ENCODE measurements at places on chromosomes 3 and 15.

GRCh38 chr3:176415661-176416295, 781.5 kb downstream of the TBL1XR1 start:
- no peak for DNase-seq

GRCh38 chr3:124684459-124684858, 45.8 kb upstream of the UMPS start:
- no peak for DNase-seq

DNA sequence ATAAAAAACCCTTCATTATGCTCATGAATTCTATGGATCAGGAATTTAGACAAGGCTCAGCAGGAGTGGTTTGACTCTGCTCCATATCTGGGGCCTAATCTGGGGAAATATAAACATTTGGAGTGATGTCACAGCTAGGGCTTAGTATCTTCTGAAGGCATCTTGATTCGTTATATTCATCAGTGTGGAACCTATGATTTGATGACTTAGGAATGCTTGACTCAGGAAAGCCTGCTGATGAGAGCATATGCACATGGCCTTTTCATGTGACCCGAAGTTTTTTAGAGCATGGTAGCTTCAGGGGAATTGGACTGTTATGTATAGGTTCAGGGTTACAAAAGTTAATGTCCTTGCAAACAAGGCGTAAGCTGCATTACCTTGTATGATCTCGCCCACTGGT, 184.9 kb upstream of the LRRC3B start:
- DNase-seq, result no peak

GRCh38 chr3:197749315-197749600, 425 bp upstream of the FYTTD1 start:
- DNase-seq, result no peak

- DNase-seq, result no peak
Measured at GRCh38 chr3:76063019-76063418, 277.7 kb upstream of the ZNF717 start.

DNA sequence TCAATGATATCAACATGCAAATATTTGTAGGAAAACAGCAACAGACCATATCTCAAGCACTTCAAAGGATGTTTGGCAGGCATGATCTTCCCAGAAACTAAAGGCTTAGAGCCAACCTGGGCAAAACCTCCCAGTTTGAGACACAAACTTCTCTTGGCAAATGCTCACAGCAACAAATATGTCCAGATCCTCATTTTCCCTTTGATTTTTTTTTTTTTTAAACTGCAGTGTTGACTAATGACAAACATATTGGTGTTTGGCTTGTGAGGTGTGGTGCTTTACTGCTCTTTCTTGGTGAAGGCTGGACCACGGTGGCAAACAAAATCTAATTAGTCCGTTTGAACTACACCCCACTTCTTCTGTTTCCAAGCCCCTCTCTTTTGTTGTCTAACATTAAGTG, 87.2 kb downstream of the EBLN2 start:
- DNase-seq, result no peak

DNA sequence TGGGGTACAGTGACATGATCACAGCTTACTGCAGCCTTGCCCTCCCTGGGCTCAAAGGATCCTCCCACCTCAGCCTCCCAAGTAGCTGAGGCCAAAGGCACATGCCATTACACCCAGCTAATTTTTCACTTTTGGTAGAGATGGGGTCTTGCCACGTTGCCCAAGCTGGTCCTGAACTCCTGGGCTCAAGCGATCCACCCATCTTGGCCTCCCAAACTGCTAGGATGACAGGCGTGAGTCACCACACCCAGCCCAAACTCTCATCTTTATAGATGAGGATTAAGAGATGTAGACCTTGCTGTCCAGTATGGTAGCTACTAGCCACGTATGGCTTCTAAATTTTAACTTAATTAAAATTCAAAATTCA, 4.4 kb upstream of the ABHD5 start:
- no peak for DNase-seq

- DNase-seq, result no peak
Measured at GRCh38 chr15:36079021-36079420, 500.4 kb upstream of the CDIN1 start.

- no peak for DNase-seq
Measured at GRCh38 chr3:126927401-126927750, 55.5 kb upstream of the PLXNA1 start.

- DNase-seq, result peak; percentile 94
Measured at GRCh38 chr15:64460206-64460723, at the start of gene ZNF609. ZNF609 (plus strand) TSS chr15:64460578; CDS start chr15:64499420, 38,842 bp downstream.

GRCh38 chr3:54121414-54122323, 683 bp upstream of the CACNA2D3 start:
- no peak for DNase-seq

DNA sequence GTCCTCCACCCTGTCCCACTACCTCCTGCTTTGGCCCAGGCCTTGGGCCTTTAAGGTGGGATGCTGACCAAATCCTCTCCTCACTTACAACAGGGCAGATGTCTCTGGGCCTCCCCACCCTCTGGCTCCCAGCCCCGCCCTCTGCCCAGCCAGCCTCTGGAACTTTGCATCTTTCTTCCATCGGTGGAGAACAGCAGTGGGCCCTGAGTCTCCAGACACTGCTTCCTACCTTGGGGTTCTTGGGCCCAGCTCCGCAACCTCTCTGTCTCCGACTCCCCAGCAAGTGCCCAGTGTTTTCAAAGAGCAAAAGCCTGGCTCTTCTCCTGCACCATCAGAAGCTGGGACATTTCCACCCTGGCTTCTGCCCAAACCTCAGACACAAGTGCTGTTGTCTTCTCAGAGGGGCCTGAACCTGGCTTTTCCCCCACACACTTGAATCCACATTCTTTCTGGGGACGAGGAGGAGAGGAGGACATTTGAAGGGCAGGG, 33.1 kb downstream of the MRAS start:
- DNase-seq, result no peak

- no peak for DNase-seq
Measured at GRCh38 chr3:14768182-14768790, 50.5 kb upstream of the FGD5 start.

DNA sequence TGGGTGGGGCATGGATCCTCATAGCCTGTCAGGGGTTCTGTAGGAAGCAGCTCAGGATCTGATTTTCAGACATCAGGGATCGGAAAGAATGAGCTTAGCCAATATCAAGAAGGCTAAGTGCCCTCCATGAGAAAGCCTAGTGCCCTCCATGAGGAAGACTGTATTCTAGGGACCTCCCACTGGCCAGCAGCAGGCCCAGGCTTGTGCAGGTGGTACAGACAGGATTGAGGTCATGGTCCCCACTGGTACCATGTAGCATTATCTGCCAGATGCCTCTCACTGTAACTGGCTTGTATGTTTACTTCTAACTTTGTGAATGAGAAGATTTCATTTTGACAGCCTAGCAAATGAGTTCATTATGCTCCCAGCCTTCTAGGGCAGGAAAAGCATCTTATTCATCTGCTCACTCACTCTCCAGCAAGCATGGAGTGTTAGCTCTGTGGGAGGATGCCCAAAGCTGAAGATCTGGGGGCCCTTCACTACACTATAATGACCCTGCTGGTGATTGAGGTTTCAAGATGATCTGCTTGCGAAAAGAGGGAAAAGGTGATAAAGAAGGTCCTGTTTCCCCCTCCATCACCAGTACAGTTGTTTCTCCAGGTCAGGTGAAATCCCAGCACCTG, 7.5 kb downstream of the EPHB1 start:
- no peak for DNase-seq
